ENCODE measurements at places on chromosomes 13 and 19. TPM values are rescaled to one million over a fixed set of nuclear protein-coding genes. Genes with fewer than 3 reads are reported as not detected.

The GRK1 gene
- total RNA-seq, result not detected

The SYT5 gene
- 0.26 TPM for total RNA-seq

The UHRF1 gene
- 21.1 TPM for total RNA-seq

The RGS9BP gene
- total RNA-seq, result 0.31 TPM

The IL4I1 gene
- 0.13 TPM for total RNA-seq

The KLK2 gene
- not detected for total RNA-seq

Measured in aortic smooth muscle cell (primary cell).